ENCODE measurements at places on chromosomes 7 and 10.

- DNase-seq = no peak
These were observed 190.9 kb downstream of the BMPER start for GRCh38 chr7:34096198-34096651.

- no peak for DNase-seq
These were observed 16.7 kb upstream of the SYPL1 start for GRCh38 chr7:106128836-106129235.

- no peak for DNase-seq
These were observed 505.6 kb downstream of the GALNT17 start for GRCh38 chr7:71637578-71637977.

DNA sequence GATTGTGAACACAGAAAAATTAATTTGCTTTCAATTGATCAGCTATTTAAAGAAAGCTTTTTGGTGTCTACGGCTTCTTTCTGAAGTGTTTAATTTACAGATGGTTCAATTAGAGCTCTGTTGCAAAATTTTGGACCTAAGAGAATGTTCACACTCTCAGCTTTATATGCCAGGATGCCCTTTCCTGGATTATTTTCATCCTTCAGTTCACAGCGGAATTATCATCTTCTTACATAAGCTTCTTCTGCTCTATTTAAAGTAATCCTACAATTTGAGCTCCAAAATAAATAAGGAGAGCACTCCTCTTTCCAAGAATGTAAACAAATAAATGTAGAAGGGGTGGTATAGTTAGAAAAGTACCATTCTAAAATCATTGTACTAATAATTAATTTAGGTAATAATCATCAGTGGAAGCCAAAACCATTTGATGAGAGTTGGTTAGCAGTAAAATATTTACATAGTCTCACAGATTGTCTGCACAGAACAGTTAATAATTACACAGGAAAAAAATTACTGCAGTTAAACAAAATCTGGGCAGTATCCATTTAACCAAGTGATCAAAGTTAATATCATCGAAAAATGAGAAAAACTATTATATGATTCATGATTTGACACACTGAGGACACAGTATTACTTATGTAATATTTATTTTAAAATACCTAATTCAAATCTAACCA is 298.0 kb upstream of the TMEM229A start:
- DNase-seq = no peak

DNA sequence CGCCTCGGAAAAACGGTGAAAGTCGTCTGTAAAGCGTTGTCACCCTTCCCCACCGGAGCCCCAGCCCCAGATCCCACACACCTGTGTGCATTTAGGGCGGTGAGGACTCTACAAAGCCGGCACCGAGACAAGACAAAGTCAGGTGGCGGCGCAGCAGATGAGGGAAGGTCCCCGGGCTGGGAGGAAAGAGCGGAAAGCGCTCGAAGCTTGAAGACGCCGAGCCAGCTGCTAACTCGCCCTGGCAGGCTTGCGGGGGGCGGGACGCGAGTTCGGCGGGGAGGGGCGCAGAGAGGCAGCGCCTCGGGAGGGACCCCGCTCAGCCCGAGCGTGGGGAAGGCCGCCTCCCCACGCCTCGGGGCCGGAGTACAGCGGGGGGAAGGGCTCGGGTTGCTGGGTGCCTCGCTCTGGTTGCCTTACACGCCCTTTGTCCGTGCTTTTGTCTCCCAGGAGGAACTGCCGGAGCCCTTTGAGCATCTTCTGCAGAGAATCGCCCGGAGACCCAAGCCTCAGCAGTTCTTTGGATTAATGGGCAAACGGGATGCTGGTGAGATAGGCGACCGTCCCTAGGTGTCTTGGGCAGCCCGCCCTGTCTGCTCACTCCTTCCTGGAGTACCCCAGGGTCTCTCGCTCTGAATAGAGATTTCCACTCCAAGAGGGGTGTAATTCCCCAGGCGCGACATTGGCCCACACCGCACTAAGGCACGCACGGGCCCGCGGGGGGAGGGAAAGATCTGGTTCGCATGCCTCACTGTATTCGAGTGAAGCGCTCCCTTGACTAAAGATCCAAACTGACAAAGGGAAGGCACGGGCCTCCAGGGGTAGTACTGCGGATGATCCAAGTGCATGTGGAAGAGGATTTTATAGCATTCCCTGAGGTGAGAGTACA is 1.6 kb downstream of the TAC1 start:
- no peak for DNase-seq

DNA sequence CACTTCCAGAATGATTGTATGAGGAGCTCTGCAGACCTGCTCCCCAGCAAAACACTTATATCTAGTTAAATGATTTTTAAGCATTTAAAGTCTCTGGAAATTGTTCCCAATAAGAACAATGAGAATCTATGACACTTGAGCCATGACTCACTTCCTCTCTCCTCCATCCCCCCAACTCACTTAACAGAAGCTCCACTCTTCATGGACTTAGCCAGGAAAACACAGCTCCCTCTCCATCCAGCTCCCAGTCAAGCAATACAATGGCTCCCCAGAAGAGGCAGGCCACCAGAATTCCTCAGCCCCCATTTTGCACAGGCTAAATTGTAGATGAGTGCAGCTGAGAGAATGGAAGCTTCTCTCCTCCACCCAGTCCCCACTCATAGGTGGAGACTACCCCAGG is 27.0 kb downstream of the AOC1 start:
- DNase-seq = no peak

DNA sequence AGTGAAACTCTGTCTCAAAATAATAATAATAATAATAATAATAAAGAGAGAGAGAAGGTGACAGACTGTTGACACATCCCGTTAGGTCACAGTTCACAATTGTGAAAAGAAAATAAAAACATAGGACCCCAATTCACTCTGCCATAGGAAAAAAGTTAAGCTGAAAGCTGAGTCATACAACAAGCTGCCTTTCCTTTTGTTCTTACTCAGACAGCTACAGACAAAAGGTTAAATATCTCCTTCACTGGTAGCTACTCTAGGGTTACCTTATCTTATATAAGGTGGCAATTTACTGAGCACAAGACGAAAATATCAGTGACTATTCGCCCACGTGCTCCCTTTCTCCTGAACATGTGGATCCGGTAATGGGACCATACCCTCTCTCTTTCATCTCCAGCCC is 17.5 kb downstream of the TUBAL3 start:
- no peak for DNase-seq

Measured in activated T-helper 1 cell treated with Interleukin-2 at 50 U/mL for 16 hours (primary cell).